ENCODE measurements at places on chromosomes 7 and 10. TPM values are rescaled to one million over a fixed set of nuclear protein-coding genes. Genes with fewer than 3 reads are reported as not detected.
A peak's percentile ranks its signal among the peaks of the same experiment; 100 is the strongest.

CDHR3 gene
- total RNA-seq, result 6.4 TPM

DNA sequence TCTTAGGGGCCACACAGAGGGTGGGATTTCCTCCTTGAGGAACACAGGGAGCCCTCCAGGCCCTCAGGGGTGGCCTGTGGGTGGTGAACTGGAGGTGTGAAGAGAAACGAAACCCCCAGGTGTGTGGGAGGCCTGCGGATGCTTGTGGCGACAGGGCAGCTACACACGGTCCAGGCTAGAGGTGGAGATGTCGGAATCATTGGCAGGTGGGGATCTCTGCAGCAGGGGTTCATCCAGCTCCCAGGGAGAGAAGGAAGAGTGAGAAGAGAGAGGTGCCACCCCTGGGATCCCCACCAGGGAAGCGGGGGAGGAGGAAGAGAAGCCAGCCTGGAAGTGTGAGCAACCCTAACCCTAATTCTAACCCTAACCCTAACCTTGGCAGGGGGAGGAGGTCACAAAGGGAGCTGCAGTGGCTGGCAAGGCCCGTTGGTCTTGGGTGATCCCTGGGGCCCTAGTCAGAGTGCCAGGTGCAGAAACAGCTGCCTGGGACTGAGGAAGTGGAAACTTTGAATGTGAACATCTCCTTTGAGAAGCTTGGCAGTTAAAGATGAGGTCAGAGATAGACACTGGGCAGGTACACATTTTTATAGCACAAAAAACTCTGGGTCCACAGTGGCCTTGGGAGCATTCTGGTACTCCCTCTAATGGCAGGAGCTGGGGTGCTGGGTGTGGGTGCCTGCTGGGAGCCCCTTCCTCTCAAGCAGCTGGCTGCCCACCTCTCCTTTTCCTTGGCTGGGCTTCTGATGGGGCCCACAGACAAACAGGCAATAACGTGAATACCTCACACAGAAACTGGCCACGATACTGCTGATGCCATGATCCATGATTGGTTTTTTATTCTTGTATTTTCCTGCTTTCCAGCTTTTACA is 6.8 kb upstream of the AEBP1 start:
- DNase-seq, result no peak

DNA sequence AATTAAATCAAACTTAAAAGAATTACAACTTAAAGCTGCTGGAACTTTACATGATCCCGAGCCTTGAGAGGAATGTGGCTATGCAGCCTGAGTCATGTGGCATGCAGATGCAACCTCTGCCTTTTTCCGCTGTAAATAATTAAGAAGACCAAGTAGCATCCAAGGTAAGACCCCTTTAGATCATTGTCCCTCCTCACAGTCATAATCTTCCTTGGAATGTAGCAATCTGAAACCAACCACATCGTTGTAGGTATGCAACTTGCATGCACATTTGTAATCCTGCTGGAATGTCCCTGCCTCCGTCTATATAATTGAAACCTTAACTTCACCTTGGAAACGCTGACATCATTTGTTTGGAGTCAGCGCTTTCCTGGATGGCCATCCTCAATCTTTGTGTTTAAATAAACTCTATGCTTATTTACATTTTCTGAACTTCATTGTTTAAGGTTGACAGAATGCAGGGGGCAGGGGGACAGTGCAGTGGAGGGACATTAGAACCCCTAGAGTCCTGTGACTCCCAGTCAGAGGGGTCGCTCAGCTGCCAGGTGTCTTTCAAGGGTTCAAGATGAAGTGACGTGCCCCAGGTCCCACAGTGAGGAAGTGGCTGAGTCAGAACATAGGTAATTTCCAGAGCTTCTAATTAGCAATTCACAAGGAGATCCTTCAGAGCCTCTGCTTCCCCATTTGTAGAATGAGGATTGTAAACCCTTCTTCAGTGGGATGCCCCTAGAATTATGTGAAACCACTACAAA is 110.7 kb downstream of the RALA start:
- DNase-seq, result no peak

- peak; percentile 43 for DNase-seq
These were observed 41.6 kb downstream of the TSPAN15 start for GRCh38 chr10:69492746-69493462.

DNA sequence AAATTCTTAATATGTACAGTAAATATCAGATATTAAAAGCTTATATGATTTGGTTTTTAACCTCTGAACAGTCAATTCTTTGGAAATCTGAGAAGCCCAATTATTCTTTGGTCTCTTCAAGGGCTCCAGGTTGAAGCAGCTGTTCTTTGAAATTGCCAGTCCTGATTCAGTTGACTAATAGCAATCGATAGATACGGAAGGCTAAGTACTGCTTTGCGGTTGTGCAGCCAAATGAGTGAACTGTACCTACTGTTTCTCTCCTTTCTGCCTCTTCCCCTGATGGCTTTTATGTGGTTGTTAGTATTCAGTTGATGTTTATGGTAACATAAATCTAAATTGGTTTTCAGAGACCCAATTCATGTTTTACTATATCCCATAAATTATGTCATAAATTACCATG is 103.1 kb upstream of the RPA3 start:
- DNase-seq, result no peak

All from breast epithelium (tissue), 4 donors.